Neural cell (in vitro differentiated cells): ENCODE measurements at places on chromosomes 1 and 21. TPM values are rescaled to one million over a fixed set of nuclear protein-coding genes. Genes with fewer than 3 reads are reported as not detected.

The PLA2G2E gene
- not detected in 2 replicates for polyA plus RNA-seq

The CSDE1 gene
- polyA plus RNA-seq = 381 and 424 TPM in 2 replicates

The TNFRSF4 gene
- 0.66 TPM in 1 of 2 replicates, not detected in the other for polyA plus RNA-seq

The HENMT1 gene
- polyA plus RNA-seq = 2.6 and 4.1 TPM in 2 replicates
